ENCODE measurements at places on chromosomes 2 and 18.

DNA sequence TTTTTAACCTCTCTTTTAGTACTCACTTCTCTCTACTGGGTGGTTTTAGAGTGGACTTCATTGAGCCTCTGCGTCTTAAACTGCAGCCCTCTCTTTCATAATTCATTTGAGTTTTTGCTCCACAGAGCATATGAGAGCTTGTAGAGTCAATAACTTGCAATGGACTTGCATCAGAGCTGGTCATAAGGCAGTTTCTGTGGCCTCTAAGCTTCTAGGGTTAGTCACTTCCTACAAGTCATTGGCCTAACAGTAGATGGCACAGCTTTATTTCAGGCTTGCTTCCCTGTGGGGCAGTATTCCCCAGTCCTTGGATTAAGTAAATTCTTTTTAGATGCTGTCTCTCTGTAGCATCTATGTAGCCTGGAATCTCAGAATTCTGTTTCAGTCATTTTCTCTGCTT lies 1435.7 kb downstream of the LRP1B start:
- no peak for DNase-seq

DNA sequence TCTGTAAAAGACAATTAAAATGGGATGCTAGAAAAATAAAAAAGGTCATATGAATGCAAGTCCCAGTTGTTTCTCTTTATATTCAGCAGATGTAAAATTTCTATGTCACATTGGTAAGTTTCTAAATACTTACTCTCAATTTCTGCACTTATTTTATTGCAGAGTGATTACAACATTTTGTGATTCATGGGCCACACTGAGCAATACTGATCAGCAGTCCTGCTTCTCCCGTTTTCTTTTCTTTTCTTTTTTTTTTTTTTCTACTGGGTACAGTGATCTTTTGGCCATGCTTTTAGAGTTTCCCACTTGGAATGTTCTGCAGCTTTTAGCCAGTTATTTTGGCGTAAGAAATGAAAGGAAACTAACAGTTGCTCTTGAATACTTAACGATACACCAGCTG lies 38.8 kb downstream of the LIMS1 start:
- no peak for DNase-seq

DNA sequence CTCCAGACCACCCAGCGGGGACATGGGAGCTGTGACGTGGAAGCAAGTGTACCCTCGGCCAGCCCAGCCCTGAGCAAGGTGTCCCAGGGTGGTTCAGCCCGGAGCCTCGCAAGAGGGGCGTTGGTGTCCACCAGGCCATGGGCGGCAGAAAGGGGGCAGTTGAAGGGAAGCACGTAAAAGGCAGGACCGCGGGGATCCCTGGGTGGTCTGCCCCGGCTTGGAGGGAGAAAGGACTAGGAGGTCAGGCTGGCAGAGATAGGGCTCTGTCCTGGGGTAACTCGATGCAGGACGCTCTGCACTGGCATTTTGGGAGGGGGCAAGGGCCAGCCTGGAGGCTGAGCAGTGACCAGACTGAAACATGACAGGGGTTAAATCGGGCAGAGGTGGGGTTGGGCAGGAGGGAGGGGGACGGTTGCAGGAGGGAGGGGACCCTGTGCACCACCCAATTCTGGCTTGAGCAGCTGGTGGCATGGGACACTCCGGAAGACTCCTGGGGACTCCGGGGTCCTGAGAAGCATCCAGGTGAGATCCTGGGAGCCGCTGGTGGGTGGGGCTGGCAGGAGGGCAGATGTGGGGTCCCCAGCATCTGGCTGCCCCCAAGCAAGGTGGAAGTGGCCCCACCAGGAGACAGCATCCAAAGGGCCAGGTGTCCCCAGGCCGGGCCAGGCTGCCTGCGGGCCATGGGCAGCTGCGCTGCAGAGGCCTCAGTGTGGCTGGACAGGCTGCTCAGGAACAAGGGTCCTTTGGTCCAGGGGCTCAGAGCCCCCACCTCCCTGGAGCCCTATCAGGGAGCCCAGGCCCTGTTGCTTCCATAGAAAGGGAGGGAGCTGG lies 46.8 kb upstream of the GPC1 start:
- DNase-seq, result no peak

- DNase-seq, result no peak
These were observed 2.0 kb downstream of the VAMP8 start for GRCh38 chr2:85579266-85579935.

- no peak for DNase-seq
These were observed 400.1 kb downstream of the CCDC85A start for GRCh38 chr2:56583796-56584315.

DNA sequence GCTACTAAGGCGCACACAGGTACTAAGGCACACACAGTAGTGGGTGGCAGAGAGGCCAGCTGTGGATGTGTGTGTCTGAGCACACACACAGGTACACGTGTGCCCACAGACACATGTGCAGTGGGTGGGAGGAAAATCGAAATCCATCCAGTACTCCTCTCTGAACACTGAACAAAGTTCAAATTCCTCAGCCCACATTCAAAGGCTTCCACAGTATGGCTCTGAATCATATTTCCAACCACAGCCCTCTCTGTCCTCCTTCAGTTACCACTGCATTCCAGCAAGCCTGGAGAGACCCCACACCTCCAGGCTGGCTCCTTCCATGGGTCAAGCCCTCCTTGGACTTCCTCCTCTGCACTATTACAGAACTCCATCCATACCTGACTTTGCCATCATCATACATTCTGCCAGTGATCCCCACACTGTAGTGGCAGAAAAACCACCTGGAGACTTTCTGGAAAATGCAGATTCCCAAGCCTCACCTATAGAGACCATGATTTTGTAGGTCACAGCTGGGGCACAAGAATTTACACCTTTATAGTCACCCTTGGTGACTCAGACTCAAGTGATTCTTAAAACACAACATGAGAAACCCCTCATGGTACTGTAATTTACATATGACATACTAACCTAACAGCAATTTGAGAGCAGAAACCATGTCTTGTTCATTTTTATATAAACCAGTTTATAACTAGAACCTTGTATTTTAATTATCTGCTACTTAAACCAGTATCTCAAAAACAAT lies 31.4 kb downstream of the EPG5 start:
- no peak for DNase-seq

- no peak for DNase-seq
These were observed 98.4 kb upstream of the SP3 start for GRCh38 chr2:174063492-174064092.

- no peak for DNase-seq
These were observed 287.3 kb upstream of the REV1 start for GRCh38 chr2:99776906-99777646.

GRCh38 chr18:58671632-58672564 lies 633 bp downstream of the MALT1 start:
- peak; percentile 5 for DNase-seq

- DNase-seq, result no peak
These were observed 20.3 kb downstream of the SALL3 start for GRCh38 chr18:78999939-79000338.

DNA sequence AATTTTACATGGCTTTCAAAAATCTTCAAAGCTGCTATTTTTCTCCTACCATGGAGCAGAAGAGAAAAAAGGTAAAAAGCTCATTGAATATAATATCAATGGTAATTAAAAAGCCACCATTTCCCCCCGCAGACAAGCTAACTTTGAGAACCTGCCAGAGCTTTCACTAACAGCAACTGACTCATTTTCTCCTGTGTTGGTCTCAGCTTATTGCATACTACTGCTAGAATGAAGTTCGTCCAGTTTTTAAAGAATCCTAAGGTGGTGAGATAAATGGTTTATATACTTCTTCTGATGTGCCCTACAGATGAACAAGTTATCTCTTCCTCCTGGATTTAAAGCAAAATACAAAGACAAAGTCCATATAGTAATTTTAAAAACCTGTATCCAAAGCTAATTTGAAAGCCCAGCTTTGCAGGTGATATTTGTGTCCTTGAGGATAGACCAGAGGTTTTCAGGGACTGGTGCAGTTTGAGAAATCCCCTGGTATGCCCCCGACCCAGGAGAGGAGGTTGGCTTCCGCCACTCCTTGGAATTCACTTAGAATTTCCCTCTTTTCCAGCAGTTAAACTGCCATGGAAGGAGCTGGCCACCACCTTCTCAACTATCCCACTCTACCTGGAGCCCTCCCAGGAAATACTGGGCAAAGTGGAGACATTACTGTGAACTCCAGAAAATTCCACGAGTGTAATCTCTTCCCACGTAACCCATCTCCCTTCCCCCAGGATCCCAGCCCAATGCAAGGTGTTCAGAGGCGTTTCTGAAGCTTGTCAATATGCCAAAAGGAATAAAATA lies 17.5 kb downstream of the YPEL5 start:
- DNase-seq, result no peak

- no peak for DNase-seq
These were observed 529 bp downstream of the SEMA4C start for GRCh38 chr2:96869281-96869821.

DNA sequence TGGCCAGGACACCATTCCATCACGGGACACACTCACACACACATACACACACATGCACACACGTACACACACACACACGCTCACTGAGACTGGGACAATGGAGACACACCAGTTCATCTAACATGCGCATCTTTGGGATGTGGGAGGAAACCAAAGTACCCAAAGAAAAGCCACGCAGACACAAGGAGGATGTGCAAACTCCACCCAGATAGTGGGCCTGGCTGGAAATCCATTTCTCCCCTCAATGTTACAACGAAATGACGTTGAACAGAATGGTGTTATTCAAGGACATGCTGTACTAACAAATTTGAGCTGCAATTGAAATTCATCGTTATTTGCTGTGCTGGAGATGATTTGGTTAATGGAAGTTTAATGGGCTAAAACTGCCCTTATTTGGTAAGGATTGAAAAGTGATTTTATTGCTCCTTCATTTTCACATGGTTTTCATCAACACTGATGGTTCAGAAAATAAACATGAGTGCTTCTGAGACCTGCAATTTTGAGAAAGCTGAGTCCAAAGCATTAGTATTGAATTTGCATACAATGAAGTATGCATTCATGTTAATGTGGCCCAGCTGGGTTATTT lies 110.0 kb downstream of the KCNE4 start:
- DNase-seq, result no peak

DNA sequence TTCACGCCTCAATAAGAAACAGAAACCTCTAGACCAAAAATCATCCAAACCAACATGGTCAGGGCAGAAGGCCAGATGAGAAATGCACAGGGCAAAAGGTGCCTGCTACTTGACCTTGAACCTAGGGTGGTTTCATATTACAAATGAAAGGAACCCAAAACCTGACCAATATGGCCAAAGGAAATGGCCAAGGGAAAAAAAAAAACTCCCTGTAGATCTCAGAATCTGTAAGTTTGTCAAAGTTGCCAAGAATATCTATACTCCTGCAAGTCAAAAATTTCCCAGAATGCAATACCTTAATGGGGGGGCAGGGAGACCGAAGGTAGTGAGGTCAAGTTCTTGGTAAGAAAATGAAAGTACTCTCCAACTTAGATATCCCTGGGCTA lies 47.2 kb downstream of the HIBCH start:
- no peak for DNase-seq

DNA sequence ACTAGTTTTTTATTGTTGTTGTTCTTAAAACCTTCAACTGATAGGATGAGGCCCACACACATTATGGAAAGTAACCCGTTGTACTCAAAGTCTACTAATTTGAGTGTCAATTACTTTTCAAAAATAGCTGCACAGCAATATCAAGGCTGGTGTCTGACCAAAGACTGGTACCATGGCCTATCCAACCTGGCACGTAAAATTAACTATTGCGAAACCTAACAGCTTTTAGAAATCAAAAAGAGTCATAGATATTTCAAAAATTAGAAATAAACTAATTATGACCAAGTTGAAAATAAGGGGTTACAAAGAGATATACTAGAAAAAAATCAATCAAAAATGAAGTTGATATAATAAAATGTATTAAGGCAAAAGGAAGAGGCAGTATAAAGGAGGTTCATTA lies 501.5 kb upstream of the SLC8A1 start:
- DNase-seq, result no peak

- no peak for DNase-seq
These were observed 640 bp downstream of the SLC39A6 start for GRCh38 chr18:36128530-36128870.

GRCh38 chr2:230329946-230330605 lies 3.1 kb downstream of the SP140L start:
- no peak for DNase-seq

DNA sequence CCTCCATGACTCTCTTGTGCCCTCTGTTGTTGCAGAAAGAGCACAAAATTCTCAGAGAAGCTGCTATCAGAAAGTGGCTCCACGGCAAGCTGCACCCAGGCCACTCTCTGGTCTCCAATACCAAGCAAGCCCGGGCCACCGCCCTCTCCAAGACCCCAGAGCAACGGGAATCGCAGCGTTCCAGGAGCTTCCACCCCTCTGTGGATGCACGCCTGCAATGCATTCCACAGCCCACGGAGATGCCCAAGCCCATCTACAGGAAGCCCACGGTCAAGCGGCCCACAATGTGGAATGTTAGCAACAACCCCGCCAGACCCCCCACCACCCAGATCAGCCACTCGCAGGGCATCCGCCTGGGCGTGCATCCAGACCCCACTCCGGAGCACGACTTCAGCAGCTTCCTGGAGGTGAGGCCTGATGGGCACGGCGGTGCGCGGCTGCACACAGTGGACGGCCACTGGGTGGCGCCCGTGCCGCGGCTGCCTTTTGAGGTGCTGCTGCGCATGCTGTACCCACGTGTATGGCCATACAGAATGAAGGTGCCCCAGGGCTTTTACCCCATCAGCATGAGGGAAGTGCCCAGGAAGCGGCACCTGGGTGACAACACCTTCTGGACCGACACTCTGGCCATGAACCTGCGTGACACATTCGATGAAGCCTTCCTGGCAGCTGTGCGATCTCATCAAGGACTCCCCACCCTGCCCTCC lies 6.3 kb downstream of the ANKRD53 start:
- DNase-seq, result no peak

GRCh38 chr2:138475277-138475776 lies 26.2 kb upstream of the SPOPL start:
- no peak for DNase-seq

DNA sequence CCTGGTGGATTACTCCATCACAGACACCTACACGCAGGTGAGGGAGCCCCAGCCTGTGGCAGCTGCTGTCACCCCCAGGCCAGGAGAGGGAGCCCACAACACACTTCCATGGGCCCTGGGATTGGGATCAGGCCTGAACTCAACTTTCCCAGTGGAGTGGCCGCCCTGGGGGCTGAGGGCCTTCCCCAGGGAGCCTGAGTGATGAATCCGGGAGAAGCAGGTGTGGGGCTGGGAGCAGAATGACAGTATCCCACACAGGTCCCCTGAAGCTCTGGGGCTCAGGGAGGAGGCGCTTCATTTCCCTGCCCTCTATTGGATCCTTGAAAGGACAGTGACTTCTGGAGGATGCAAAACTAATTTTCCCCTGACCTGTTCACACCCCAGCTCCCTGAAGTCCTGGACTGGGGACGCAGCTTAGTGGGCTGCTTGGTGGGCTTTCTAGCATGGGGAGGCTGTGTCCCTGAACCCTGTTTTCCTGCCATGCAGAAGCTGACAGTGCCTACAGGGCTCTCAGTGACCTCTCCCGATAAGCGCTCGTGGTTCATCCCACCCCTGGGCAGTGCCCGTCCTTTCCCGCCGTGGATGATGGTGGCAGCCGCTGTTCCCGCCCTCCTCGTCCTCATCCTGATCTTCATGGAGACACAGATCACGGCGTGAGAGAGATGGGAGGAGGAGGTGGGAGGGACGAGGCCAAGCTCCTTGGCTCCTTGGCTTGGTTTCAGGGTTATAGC lies 11.0 kb downstream of the SLC4A3 start:
- no peak for DNase-seq

Measured in cortex of kidney (tissue), 1 donor.